ENCODE measurements at places on chromosomes 5 and 9. TPM values are rescaled to one million over a fixed set of nuclear protein-coding genes. Genes with fewer than 3 reads are reported as not detected.

GRCh38 chr9:25716220-25716872, 38.1 kb upstream of the TUSC1 start:
- peak; percentile 74 for DNase-seq

- no peak for DNase-seq
Observed at GRCh38 chr5:72074251-72074650, 33.0 kb upstream of the MAP1B start.

The SMIM33 gene
- total RNA-seq = not detected

The RNF208 gene
- not detected for total RNA-seq

GRCh38 chr5:107971846-107972245, 301.1 kb upstream of the EFNA5 start:
- no peak for DNase-seq

The SOX30 gene
- not detected for total RNA-seq
